ENCODE measurements at places on chromosomes 13 and 19.

DNA sequence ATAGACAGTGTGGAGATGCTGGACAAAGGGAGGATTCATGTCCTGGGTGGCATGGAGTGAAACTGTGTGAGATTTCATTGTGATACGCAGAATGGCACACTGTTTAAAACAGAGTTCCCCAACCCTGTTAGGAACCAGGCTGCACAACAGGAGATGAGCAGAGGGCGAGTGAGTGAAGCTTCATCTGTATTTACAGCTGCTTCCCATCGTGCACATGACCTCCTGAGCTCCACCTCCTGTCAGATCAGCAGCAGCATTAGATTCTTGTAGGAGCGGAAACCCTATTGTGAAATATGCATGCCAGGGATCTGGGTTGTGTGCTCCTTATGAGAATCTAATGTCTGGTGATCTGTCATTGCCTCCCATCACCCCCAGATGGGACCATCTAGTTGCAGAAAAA lies 72.5 kb downstream of the RAP2A start:
- DNase-seq, result no peak

DNA sequence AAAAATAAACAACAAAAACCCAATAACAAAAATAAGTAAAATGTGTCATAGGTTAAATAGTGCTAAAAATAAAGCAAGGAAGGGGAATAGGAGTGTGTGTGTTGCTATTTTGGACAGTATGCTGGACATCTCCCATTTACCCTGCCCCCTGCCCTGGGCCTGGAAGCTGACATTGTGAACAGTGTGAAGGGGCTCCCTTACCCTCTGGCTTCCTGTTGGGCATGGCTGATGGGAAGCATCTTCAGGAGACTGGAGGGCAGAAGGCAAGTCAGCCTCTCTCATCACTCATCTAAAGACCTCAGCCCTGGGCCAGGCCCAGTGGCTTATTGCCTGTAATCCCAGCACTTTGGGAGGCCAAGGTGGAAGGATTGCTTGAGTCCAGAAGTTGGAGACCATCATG lies 26.7 kb downstream of the KCTD15 start:
- DNase-seq, result no peak

GRCh38 chr13:79724348-79725103 lies 243.6 kb downstream of the NDFIP2 start:
- no peak for DNase-seq

- DNase-seq, result no peak
Observed at GRCh38 chr19:10987571-10988297, 26.9 kb downstream of the SMARCA4 start.

DNA sequence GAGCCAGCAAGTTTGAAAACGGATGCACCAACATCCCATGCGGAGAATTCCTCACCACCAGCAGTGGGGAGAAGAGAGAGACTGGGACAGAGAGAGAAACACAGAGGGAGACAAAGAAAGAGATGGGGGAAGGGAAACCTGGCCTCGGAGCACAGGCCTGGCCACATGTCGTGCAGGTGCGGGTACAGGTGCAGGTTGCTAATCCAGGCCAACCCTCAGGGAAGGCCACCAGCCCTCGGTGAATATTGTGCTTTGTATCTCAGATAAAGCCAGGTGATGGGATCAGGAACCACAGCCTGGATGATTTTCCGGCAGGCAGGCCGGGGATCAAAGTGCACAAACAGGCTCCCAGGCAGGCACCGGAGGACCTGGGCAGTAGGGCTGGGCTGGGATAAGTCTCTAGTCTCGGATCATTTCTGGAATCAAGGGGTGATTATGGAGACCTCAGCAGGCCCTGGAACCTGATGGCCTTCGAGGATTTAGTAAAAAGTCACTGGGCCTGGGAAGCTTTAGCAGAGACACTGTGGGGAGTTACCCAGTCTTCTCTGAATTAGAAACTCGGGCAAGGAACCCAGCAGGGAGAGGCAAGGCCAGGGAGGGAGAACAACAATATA lies 3.7 kb downstream of the GAS6 start:
- DNase-seq, result no peak

DNA sequence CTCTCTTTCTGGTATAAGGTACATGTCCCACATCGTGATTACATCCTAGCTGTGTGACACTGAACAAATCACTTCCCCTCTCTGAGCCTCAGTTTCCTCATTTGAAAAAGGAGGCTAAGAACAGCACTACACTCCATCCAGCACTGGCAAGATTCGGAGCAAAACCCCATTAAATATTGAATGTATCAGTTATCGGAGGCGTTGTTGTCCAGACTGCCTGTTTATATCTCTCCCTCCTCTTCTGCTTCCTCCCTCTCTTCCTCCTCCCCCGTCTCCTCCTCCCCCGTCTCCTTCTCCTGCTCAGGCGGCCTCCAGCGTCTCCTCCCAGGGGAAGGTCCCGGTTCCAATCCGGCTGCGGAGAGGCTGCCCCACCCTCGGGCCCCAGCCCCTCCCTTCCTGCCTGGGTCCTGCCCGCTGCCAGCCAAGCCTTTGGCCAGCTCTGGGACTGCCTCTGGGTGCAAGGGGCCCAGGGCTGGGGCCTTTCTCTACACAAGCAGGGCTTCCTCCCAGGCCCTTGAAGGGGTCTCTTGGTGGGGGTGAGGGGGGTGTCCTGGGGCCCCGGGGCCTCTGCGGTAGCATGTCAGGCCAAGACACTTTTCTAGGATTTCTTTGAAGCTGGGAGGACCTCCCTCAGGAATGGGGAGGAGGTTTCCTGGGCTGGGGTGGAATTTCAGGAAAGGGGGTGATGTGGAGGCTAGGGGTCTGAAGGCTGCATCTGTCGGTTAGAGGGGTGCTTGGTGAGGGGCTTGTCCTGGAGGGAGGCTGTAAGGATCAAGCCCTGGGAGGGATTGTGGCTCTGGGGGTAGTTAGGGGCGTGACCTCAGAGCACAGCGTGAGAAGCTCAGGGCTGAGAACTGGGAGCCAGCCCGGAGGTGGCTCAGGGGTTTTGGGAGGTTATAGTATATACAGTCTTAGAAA lies 1.9 kb downstream of the RRAS start:
- peak; percentile 77 for DNase-seq

DNA sequence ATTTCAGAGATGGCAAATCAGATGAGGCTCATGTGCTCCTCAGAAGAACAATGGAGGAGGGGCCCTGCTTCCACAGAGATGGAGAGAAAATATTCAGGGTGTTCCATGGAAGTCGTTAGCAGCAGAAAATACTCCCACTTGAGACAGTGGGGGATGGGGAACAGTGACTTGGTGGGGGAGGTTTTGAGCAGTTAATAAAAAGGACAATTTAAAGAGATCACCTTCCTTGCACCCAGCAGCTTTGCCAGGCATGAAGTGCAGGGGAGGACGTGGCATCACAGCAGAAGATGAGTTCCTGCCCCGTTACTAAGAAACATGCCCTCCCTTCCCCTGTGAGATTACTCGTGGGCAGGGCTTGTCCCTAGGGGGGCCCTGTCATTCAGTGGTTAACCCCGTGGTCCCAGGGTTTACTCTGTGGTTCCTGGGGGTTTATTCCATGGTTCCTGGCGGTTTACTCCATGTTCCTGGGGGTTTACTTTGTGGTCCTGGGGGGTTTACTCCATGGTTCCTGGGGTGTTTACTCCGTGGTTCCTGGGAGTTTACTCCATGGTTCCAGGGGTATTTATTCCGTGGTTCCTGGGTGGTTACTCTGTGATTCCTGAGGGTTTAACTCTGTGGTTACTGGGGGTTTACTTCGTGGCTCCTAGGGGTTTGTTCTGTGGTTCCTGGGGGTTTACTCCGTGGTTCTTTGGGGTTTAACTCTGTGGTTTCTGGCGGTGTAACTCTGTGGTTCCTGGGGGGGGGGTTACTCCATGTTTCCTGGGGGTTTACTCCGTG lies 49.2 kb downstream of the TMEM255B start:
- no peak for DNase-seq

GRCh38 chr19:3463714-3464586 lies 16.4 kb downstream of the SMIM24 start:
- no peak for DNase-seq

DNA sequence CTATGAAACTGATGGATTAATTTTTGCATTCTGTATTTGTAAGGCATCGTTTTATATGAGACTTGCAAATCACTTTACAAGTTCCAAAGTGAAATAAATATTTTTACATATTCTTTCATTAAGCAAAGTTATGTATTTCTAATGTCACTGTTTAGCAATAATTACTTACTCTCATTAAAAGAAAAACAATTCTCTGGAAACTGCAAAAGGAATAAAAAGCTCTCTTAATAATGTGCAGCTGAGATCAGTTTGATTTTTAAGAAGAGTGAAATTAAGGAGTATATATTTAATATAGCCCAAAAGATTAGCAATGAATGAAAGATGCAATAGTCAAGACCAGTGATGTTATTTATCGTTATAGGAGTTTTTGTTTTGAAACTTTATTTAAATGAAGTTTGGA lies 155.2 kb downstream of the GPC5 start:
- no peak for DNase-seq

DNA sequence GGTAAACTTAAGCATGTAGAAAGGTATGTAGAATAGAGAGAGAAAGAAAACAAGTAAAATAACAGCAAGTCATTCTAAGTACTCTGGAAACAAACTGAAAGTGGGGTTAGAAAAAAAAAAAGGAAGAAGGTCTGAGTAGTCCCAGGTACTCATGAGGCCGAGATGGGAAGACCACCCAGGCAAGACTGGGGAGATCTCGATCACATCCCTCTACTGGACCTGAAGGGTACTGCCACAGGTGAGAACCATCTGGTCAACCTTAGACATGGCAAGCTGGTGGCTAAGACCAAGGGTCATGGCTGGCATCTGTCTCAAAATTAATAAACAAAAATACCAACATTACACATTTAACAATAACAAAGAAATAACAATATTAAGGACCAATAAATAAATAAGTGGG lies 36.3 kb upstream of the ZNF724 start:
- DNase-seq, result no peak

DNA sequence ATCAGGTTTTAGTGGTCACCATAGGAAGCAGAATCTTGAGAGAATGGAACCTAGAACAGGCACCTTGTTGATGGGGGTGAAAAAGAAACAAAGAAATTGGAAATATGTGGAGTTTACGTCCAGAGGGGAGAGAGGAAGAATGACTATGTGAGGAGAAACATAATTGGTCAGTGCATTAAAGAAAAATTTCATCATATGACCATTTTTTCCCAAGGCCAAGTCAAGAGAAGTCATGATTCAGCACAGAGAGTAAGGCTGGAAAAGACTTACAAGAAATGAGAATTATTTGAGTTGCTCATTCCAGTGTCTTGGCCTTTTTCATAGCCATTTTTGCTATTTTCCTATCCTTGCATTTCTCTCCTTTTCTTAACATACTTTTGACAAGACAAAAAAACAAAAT lies 421.7 kb downstream of the EFNB2 start:
- no peak for DNase-seq

DNA sequence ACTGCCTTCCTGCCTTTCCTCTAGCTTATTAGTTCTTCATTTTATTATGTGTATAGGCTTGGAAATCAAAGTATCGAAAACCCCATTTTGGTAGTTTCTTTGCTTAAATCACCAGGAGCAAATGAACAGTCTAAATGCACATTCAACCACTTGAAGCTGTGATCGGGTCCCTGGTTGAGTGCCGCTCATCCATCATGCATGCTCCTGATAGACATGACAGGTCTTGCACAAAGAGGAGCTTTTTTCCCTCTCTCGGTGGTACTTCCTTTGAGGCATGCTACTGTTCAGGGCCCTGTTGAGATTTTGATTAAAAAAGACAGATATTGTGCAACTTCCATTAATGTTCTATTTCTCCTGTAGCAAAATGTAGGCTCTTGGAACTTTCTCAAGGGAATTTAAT lies 185.8 kb downstream of the OLFM4 start:
- DNase-seq, result no peak

- no peak for DNase-seq
Observed at GRCh38 chr13:59468396-59468795, 695.3 kb downstream of the DIAPH3 start.

GRCh38 chr13:54945973-54946372 lies 1917.4 kb downstream of the OLFM4 start:
- no peak for DNase-seq

DNA sequence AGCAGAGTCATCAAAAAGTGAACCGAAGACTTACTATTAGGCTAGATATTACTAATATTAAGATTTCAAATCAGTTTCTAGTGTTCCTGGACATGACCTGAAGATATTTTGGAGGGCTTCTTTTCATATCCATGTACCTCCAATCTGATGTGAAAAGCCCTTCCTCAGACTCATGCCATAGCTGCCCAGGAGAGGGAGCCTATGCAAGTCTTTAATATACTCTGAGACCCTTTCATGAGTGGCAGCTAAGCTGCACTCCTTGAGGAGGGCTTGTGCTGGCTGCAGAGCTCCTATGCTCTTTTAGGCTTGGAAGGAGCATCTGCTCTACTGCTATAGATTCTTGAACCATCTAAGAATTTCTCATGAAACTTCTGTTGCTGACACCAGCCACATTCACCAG lies 715.3 kb downstream of the OLFM4 start:
- no peak for DNase-seq

GRCh38 chr13:44806826-44807225 lies 182.4 kb downstream of the NUFIP1 start:
- no peak for DNase-seq

GRCh38 chr13:71643448-71643860 lies 223.6 kb downstream of the DACH1 start:
- DNase-seq, result no peak

DNA sequence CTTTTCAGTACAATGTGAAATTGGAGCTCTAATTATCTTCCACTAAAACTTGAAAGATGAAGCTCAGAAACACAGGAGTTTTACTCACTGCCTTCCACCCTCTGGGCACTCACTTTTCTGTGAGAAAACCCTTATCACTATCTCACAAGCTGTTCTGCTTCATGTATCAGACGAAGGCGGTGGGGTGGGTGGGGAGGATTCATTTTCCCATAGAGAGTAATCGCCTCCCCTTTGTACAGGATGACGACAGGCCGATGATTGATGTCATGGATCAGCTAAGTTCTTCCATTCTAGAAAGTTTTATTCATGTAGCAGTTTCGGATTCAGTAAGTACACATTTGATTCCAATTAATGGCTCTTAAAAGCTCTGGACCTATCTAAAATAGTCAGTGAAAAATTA lies 139.9 kb downstream of the ZAR1L start:
- no peak for DNase-seq

GRCh38 chr19:55118401-55118991 lies 1.1 kb upstream of the PPP1R12C start:
- DNase-seq, result no peak

DNA sequence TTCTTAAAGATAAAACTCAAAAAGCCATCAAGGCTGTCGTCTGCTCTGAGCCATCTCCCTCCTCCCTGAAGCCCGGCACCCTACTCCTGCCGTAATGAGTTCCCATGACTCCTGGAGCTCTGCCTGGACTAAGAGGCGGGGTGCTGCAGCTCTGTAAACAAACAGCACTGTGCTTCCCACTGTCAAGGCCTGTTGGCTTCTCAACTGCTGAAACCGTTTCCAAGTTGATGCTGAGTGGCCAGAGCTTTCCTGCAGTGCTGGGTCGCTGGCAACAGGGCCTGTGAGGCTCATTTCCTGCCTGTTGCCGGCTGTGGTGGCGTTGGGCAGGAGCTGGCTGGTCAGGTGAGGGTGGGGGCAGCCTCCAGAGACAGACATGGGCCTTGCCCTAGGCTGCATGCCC lies 26.7 kb upstream of the ISYNA1 start:
- DNase-seq, result no peak

- no peak for DNase-seq
Observed at GRCh38 chr13:113456116-113456702, 2.9 kb upstream of the ADPRHL1 start.
